ENCODE measurements at places on chromosomes 7 and 10.

DNA sequence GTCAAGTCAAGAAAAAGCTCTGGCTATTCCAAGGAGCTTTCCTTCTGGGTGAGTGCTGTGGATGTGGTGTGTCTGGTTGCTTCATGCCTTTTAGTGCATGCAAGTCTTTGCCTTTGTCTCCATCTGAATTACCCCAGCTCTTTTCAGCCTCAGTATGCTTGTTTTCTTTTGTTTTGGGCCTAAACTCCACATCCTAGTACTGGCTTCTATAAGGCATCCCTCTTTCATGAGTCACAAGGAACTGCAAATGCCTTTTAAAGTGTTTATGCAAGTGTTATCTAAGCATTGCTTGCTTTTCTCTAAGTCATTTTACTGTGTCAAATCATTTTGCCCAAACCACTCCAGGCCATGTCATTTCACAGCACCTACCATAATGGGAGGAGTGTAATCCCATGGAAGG is 132.1 kb downstream of the PLCE1 start:
- DNase-seq = no peak

GRCh38 chr7:97006055-97006815 is 882 bp downstream of the DLX6 start:
- DNase-seq = no peak

GRCh38 chr7:37330775-37331174 is 117.9 kb downstream of the ELMO1 start:
- DNase-seq = no peak

- DNase-seq = no peak
These were observed 33.9 kb downstream of the ASB13 start for GRCh38 chr10:5632446-5632845.

DNA sequence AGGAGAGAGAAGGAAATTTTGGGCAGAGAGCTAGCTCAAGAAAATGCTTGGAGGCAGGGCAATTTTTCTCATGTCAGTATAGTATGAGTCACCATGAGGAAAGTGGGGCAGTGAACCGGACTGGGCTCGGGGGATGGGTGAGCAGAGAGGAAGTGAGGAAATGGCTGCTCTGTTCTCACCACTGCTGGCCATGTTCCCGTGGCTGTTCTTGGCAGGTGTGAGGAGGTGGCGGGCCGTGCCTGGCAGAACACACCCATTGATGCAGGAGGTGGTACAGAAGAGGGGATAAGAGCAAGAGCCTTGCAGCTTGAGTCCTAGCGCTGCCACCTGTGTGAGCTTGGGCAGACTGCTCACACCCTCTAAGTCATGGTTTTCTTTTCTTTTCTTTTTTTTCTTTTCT is 304.4 kb upstream of the LYZL1 start:
- peak; percentile 19 for DNase-seq

GRCh38 chr10:18117276-18117675 is 22.9 kb upstream of the CACNB2 start:
- DNase-seq = no peak

DNA sequence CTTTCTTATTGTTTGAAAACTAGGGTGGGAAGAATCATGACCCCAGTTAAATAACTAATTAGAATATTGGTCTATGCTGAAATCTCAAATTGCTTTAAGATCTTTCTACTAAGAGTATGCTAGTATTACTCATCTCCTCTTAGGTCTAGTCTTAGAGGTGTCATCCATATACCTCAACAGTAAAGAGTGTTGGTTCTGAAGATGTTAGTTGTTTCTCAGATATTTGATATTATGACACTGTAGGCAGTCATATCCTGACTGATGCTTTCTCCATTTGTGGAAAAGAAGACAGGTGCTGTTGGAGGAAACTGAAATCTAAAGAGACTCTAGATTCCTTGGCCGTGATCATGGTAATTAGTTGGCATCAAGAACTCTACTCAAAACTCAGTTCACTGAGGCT is 21.2 kb downstream of the BPGM start:
- DNase-seq = no peak

- no peak for DNase-seq
These were observed 77.1 kb downstream of the SH2D4B start for GRCh38 chr10:80614576-80615416.

DNA sequence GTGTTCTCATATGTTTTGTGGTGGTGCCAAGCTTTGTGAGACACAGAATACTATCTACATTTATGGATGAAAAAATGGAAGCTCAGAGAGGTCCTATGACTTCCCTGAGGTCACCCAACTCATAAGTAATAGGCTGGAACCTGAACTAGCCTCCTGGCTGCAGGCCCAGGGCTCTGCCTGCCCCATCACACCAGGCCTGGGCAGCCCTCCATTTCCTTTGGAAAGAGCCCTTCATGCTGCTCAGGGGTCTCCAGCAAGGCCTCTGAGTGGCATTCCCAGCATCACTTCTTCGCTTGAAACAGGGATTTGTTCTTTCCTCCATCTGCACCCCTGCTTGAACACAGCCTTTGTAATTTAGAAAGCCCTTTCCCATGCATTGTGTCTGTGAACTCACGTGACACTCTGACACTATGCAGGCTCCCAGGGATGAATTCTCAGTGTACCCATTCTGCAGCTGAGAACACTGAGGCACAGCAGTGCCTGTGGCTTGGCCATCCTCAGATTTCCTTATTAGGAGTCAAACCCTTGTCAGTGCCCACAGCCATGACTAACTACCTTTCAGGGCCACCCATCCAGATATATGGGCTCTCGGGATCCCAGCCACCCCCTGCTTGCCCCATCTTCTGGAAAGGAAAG is 127.8 kb upstream of the PPIF start:
- DNase-seq = no peak

- no peak for DNase-seq
These were observed 165.7 kb downstream of the LRMDA start for GRCh38 chr10:75596930-75597620.

DNA sequence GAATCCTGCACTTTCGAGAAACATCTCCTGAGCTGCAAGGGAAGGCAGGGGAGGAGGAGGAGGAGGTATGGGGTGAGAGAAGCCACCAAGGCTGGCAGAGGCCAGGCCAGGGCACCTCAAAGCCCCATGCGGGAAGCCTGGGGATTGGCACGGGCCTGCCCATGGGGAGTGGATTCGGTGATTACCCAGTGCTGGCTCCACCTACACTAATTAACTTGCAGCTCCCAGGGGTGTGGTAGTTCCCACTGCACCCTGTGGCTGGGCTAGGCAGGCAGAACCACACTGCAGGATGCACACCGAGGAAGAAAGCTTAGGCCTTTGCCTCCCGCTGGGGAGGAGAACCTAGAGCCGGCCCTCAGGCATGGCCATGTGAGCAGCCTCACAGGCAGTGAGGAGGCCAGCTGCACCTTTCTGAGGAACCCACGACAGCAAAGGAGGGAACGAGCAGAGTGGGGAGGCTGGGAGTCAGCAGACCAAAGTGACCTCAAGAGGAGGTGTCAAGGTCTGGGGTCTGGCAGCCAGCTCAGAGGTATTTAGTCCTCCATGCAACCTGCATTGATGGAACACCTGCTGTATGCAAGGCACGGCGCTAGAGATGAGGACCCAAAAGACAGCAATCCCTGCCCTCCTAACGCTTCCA is 27.2 kb downstream of the GRID1 start:
- no peak for DNase-seq

GRCh38 chr7:151782598-151783448 is 94.1 kb downstream of the PRKAG2 start:
- peak; percentile 67 for DNase-seq

DNA sequence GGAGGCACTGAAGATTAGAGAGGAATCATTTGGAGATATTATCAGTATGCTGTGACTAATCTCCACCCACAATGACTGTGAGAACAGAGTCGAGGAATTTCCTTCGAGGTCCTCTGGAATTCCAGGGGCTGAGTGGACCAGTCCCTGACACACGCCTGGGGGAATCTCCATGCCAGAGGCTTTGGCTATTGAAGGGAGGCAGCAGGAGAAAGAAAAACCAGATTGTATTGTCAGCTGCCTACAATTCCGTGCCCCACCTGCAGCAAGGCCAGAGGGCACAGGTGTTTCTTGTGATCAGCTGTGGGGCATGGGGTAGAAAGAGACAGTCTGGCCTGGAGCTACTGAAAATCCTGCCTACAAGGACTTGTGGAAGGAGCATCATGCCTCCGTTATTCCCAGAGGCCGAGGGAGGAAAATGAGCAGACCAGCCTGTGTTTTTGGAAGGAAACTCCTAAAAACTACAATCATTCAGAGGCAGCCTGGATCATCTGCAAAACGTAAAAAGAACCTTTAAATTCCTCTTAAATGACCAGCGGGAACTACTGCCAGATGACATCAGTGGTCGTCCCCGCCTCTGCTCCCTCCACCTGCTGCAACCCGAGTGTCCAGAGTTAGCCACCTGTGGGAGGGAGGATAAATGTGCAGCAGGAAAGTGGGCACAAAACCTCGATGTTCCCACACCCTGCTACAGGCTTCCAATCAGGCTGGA is 25.4 kb upstream of the ANK3 start:
- no peak for DNase-seq

DNA sequence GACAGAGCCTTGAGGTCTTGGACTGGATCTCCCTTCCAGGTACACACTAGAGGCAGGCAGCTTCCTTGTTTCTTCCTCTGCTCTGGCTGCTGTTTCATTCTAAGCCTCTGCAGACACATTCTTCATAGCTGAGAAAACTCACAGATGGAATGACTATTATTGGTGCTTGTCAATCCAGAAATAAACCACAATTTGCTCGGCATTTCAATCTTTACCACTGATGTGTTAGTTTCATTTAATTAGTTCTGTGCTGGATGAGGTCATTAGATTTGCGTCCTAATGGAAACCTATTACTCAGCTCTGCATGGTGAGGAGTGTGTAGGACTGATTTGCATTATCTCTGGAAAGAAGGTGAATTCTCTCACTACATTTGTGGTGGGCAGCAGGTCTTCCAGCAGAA is 392.5 kb downstream of the NRG3 start:
- DNase-seq = no peak

- DNase-seq = no peak
These were observed 34.7 kb downstream of the IMMP2L start for GRCh38 chr7:111527545-111527944.

DNA sequence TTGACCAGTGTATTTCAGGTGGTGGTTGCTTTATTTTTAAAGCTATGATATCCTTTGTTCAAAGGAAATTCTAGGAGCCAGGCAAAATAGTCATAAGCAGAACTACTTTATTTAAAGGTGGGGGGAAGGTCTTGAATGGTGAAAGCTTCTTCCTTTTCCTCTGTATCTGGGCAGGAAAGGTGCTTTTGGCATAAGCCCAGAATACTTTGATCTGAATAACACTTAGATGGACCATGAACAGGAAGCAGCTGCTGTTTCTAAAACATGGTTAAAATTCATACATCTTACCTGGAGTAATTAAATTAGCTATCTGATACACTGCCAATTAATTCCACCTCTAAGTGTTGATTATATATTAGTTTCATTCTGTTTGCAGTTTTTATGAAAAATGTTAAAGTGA is 13.3 kb downstream of the ZNF804B start:
- no peak for DNase-seq

GRCh38 chr7:128744366-128744905 is 5.3 kb downstream of the CALU start:
- no peak for DNase-seq

GRCh38 chr10:113491967-113492565 is 60.8 kb upstream of the HABP2 start:
- DNase-seq = no peak

GRCh38 chr7:537911-538634 is 18.4 kb upstream of the PDGFA start:
- no peak for DNase-seq

GRCh38 chr7:156691764-156692163 is 51.2 kb downstream of the RNF32 start:
- DNase-seq = no peak

DNA sequence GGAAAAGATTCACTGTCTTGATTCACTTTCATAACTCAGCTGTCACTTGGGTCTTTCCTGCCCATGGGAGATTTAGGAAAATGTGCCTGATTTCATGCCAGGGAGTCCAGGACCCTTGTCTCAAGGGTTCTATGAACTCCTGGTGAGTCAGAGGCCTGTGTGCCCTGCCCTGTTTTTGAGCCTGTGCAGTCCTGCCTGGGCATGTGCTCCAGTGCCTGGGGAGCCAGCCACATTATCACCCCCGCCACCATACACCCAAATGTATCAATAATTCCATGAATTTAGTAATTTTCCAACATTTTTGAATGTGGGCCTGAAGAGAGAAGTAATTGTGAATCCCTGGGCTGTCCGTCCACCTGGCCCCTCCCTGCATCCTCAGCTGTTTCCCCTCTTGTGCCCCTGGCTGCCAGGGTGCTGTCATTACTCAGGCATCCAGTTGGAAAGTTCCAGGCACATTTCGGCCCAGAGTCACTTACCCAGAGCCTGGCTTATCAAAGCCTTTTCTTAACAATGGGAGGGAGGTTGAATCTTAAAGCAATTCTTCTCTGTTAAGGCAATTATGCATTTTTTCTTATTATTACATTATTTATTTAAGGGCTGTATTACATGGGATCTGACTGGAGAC is 287.8 kb upstream of the CDC14C start:
- DNase-seq = no peak

- no peak for DNase-seq
These were observed 44.2 kb downstream of the MINDY4 start for GRCh38 chr7:30815388-30815854.

GRCh38 chr7:27994639-27995038 is 186.0 kb downstream of the JAZF1 start:
- no peak for DNase-seq

GRCh38 chr10:22851865-22852239 is 76.0 kb upstream of the ARMC3 start:
- no peak for DNase-seq

- DNase-seq = no peak
These were observed 9.1 kb downstream of the MMP21 start for GRCh38 chr10:125766511-125766910.

- peak; percentile 74 for DNase-seq
These were observed 3.2 kb upstream of the LAT2 start for GRCh38 chr7:74206589-74207120.

GRCh38 chr10:70563230-70563629 is 39.3 kb downstream of the PRF1 start:
- no peak for DNase-seq

- DNase-seq = no peak
These were observed 9.4 kb upstream of the PIK3CG start for GRCh38 chr7:106855540-106856132.

DNA sequence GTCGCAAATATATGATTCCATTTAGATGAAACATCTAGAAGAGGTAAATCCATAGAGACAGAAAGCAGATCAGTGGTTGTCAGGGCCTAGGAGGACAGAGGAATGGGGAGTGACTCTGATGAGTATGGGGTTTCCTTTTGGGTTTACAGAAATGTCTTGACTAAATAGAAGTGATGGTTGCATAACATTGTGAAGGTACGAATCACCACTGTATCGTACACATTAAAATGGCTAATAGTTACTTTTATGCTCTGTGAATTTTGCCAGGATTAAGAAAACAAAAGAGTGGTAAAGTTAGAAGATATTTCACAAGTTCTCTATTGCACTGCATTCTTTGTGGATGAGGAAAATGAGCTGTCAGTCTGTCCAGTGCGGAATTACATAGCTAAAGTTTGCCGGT is 407.4 kb downstream of the KCNMA1 start:
- DNase-seq = no peak

- peak; percentile 23 for DNase-seq
These were observed 14.4 kb upstream of the SPRN start for GRCh38 chr10:133438711-133439273.

DNA sequence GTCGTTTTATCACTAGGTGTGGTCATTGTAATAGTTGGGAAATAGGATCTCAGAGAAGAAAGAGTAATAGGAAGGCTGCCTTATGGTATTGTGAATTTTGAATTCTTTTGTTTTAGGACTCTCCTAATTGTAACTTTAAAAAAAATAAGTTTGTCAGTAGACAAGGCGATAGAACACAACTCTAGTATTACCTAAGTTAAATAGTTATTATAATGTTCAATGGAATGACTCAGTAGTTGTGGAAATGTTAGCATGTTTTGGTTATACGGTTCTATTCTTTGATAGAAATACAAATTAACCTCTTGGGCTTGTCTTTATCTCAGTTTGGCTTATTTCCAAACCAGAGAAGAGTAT is 1.4 kb downstream of the DNAH11 start:
- no peak for DNase-seq

All from KG1 (cell line).